Activated CD8-positive, alpha-beta memory T cell treated with anti-CD3 and anti-CD28 coated beads for 4 hours (primary cell): ENCODE measurements at places on chromosomes 16 and 17.

DNA sequence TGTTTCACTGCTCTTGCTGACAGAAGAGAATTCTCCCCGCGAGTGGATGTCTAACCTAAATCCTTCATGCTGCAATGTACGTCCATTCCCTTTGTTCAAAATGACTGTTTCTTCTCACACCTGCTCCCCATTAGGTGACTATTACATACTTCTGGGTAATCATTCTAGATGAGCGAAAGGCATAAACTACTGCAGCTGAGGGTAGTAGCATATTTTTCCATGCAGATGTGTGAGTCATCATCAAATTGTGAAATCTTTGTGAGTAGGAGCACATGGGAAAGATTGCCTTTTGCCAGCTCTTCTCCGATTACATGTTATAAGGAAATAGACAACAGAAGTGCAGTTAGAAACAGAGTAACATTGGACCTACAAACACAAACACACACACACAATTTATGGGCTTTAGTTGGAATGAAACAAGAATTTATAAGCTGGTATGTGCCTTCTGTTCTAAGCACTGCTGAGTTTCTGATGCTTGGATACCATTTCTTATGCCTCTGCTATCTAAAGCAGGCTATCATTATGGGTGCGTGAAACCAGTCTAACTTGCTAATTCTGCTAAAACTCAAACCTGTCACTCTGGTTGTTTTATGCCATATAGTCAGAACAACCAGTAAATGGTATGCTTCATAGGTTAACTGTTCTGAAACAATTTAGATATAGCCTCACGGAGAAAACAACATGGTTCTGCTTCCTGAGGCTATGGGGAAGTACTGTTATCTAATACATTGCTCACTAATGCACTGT is 346.9 kb upstream of the PSMD7 start:
- no peak for DNase-seq

GRCh38 chr17:56756536-56756935 is 77.2 kb downstream of the C17orf67 start:
- DNase-seq, result no peak

DNA sequence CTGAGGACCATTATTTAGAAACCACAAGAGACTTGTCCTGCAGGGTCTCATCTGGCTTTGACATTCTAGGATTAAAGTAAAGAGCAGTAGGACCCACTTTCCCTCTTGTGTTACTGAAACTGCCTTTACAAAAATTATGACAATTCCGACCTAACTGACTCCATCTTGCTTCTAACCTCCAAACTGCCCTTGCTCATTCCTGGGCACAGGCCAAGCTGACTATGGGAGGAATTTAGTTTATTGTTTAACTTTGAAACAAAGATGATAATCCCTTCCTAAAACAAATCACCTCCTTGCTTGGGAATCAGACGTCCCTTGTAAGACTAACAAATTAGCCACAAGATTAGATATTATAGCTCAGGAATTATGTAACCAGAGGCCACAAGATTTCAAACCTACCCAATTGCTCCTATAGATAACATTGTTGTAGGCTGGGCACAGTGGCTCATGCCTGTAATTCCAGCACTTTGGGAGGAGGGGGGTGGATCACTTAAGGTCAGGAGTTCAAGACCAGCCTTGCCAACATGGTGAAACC is 87.0 kb upstream of the FBXO47 start:
- DNase-seq, result no peak

DNA sequence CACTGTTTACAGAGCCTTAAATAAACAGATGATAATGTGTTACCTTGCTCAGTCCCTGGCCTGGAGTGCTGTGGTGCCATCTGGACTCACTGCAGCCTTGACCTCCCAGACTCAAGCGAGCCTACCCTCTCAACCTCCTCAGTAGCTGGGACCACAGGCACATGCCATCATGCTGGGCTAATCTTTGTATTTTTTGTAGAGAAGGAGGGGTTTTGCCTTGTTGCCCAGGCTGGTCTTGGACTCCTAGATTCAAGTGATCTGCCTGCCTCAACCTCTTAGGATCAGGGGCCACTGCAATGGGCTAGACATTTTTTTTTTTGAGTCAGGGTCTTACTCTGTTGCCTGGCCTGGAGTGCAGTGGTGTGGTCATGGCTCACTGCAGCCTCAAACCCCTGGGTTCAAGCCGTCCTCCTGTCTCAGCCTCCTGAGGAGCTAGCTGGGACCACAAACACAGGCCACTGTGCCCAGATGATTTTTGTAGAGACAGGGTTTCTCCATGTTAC is 5.0 kb upstream of the NAGLU start:
- DNase-seq, result no peak

- no peak for DNase-seq
These were observed 50.7 kb upstream of the CNTNAP4 start for GRCh38 chr16:76226481-76226880.

DNA sequence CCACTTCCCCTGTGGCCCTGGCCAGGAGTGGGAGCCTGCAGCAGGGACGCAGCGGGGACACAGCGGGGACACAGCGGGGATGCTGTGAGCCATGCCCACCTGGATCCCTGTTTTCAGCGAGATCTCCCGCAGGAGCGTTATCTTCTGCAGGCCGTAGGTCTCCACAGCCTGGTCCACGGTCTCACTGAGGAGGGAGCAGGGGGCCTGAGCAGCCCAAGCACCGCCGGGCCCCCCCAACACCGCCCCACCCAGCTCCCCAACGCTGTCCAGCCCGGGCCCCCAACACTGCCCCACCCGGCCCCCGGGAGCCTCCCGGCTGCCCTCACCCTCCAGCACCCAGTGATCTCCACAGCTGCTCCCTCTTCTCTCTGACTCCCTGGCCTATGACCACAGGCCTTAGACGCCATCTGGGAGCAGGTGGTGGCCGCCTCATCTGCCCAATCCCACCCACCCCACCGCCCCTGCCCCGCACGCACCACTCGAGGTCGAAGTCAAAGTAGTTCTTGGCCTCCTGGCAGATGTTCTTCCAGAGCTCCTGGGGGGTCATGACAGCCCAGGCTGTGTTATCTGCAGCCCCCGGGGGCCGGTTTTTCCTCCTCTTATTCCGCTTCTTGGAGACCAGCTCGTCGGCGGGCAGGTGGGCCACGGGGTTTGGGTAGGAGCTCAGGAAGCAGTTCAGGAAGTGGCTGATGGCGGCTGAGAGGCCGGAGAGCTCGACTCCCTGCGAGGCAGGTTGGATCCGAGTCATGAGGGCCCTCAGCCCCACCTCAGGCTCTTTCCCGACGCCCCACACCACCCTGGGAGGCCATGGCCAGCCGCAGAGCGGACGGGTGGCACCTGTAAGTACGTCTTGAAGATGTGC is 17.0 kb downstream of the CLUH start:
- DNase-seq, result no peak

- no peak for DNase-seq
These were observed 25.8 kb downstream of the WSB1 start for GRCh38 chr17:27319541-27320221.

DNA sequence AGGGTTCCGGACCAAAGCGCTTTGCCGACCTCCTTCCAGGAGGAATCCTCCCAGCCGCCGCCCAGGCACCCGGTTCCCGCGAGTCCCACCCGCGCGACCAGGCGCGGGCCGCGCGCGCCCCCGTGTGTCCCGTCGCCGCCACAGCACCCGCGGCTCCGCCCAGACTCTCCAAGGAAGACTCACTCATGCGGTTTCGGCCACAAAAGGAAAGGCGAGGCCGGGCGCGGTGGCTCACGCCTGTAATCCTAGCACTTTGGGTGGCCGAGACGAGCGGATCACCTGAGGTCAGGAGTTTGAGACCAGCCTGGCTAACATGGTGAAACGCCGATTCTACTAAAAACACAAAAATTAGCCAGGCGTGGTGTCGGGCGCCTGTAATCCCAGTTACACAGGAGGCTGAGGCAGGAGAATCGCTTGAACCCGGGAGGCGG is 3.5 kb upstream of the PKMYT1 start:
- DNase-seq, result peak; percentile 33

DNA sequence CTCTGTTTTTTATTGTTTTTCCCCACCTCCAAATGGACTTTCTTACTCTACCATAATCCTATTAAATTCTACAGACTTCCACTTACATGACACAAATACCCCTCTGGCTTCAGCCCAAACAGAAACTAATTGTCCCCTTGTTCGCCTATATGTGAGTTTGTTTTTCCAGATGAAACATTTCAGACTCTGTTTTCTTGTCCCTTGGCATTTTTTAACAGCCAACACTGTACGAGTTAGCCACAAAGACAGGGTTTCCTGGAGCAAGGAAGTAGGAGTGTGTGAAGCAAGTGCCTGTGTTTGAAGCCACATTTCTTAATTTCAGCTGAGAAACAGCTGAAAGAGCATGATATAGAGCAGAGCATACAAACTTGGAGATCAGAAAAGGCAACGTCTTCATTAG is 382.2 kb upstream of the CDH5 start:
- no peak for DNase-seq

DNA sequence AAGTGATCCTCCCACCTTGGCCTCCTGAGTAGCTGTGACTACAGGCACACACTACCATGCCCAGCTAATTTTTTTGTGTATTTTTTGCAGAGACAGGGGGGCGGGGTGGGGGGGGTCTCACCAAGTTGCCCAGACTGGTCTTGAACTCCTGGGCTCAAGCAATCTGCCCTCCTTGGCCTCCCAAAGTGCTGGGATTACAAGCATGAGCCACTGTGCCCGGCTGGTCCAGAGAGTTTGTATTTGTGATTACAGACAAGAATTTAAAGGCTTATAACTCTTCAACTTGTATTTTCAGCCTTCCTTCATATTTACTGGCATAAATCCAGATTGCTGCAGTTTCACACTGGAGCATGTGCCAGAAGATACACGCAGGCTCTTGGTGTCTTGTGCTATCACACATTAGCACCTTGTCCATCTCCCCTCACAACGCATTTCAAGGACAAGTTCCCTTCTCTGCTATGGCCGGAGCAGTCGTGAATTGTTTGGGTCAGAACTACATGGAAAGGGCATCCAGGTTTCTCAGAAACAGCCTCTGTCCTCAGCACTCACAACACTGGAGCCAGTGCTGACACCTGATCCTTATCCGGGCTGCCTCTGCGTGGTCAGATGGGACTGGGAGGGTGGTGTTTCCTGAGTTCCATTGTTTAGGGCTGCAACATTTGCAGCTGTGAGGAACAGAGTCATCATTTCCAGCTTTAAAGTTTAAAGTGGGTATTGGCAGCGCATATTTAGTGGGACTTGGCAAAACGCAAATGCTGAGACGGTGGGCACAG is 28.1 kb downstream of the WSCD1 start:
- no peak for DNase-seq

DNA sequence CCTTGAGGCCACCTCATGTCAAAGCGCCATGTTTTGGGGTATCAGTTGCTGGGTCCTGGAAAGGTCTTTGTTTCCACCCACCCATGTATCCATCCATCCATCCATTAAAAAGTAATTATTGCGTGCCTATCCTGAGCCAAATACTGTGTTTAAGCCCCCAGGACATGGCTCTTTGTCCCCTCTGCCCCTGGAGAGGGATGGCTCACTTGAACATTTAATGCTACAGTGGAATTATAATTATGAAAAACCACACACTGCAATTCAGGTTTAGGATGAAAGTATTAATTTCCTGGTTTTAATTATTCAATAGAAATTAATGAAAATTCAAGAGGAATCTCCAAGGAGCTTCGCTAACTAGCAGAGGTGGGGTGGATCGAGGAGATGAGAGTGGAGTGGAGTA is 97.8 kb downstream of the MGAT5B start:
- no peak for DNase-seq

DNA sequence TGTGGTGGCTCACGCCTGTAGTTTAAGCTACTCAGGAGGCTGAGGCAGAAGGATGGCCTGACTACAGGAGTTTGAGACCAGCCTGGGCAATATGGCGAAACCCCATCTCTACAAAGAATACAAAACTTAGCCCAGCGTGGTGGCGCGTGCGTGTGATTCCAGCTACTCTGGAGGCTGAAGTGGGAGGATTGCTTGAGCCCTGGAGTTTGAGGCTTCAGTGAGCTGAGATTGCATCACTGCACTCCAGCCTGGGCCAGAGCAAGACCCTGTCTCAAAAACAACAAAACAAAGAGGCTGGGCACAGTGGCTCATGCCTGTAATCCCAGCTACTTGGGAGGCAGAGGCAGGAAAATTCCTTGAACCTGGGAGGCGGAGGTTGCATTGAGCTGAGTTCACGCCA is 7.0 kb upstream of the CSNK1D start:
- no peak for DNase-seq

GRCh38 chr16:24010440-24011089 is 174.8 kb downstream of the PRKCB start:
- peak; percentile 61 for DNase-seq

GRCh38 chr17:7854851-7855659 is at the start of gene TMEM88:
Gene TMEM88, plus strand, starts transcription at chr17:7855066. Its CDS starts 9 bp downstream, at chr17:7855075.
- no peak for DNase-seq

- no peak for DNase-seq
These were observed 13.0 kb downstream of the ACTG1 start for GRCh38 chr17:81499601-81499970.

- no peak for DNase-seq
These were observed 1721.6 kb downstream of the TP53TG3F start for GRCh38 chr16:35180970-35181369.

DNA sequence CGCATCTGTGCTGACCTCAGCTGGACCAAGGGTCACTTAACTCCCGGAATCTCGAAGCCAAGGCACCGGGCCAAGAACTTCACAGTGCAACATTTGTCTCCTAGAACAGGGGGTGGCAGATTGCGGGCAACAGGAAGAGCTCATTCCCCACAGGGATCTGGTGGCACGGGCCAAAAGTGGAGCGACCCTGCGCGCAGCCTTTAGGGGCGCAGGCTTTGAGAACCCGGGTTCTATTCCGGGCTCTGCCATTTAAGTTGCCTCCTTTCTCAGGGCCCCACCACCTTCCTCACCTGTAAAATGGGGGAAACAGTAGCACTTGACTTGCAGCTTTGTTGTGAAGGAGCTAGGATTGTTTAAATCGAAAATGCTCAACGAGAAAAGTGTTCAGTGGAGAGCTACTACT is 651 bp downstream of the SHMT1 start:
- no peak for DNase-seq

- DNase-seq, result no peak
These were observed 24.3 kb downstream of the CD300A start for GRCh38 chr17:74490716-74491115.

DNA sequence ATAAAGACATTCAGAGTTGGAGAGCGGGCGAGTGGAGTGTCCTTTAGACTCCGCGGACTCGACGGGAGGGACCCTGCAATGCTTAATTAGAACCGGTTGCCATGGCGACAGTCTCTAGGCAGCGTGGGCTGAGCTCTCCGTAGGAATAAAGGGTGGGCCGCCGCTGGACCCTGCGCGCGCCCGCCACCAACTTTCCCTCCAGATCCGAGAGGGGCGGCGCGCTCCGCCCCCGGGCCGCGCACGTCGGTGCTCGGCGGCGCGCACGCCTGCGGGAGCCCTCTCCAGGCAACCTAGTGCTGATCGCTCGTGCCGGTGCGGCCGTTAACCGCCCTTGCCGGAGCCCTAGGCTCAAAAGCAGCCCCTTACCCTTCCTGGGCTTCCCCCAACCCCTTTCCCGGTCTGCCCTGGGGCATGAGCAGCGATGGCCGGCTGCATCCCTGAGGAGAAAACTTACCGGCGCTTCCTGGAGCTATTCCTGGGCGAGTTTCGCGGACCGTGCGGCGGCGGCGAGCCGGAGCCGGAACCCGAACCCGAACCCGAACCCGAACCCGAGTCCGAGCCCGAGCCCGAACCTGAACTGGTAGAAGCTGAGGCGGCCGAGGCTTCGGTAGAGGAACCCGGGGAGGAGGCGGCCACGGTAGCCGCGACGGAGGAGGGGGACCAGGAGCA is at the start of gene PPM1E:
TSS of gene PPM1E (plus strand) at position 278 of the 669 bp plus-strand sequence.
- no peak for DNase-seq

GRCh38 chr17:76540381-76541300 is 797 bp downstream of the PRCD start:
- no peak for DNase-seq
